Stimulated activated naive CD4-positive, alpha-beta T cell (primary cell): ENCODE measurements at places on chromosomes 4 and X.

GRCh38 chr4:145723336-145723735, 43.4 kb downstream of the C4orf51 start:
- DNase-seq = no peak

DNA sequence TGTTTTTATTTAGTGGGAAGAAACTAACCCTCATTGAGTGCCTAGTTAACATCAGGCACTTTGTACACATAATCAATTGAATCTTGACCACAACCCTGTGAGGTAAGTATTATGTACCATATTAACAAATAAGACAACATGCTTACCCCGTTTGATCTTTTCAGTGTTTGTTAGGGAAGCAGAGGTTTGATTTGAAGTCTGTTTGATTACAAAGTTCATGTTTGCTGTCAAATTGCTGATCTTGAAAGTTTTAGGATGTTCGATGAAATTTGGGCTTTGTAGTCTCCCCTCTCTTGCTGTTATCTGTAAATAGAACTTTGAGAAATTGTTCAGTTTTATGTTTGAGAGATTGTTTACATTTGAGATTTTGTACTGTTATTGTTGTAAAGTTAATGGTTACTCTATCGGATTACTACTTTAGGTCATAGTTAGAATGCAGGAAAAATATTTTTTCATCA, 13.4 kb upstream of the ADH4 start:
- no peak for DNase-seq

DNA sequence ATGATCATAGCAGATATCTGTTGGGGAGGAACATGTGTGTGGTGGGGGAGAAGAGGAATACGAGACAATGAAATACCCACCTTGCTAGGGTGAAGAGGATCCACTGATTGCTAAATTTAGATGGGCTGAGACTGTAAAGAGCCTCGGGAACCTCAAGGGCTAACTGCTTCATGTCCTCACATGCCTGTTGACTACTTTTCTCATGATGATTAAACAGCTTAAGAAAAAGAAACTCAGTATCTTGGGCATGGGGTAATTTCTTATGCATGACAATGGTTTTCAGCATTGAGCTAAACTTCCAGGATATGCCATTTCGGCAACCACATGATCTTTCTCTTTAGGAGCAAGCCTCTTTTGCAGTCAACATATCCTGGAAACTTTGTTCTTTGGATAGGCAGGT, 3.9 kb upstream of the LNX1 start:
- no peak for DNase-seq

- DNase-seq = no peak
These were observed 30.2 kb downstream of the BTC start for GRCh38 chr4:74764119-74764518.

DNA sequence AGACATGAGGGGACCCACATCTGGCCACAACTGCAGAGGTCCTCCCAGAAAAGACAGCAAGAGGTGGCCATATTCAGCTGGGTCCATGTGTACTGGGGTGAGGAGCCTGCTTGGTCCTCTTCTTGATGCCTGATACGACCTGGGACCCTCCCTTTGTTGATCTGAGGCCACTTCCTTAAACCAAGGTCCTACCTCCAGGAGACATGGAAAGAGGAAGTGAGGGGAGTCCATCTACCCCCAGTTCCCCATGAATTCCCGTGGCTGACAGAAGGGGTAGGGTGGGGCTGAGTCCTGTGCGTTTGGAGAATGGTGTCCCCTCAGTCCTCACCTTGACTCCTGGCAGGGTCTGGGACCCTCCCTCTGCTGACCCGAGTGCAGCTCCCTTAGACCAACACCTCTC, 2.1 kb downstream of the MAGEA10 start:
- no peak for DNase-seq

- no peak for DNase-seq
These were observed 8.5 kb upstream of the ANTXR2 start for GRCh38 chr4:80081566-80081965.
